K562 (cell line): ENCODE measurements at places on chromosomes 3 and 15.

DNA sequence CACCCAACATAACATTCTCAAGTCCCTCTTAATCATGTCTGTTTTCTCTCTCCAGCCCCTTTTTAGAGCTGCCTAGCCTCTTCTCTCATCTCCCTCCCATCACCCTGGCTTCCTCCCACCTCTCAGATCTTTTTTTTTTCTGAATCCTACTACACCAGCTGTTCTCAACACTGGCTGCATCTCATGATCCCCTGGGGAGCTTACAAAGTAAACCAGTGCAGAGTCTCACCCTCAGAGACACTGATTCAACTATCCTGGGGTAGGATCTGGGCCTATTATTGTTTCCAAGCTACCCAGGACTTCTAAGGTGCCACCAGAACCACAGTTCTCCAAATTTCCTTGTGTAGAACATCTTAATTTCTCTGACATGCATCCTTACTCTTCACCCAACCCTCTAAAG lies 50.3 kb upstream of the ACAN start:
- DNase-seq: no peak

DNA sequence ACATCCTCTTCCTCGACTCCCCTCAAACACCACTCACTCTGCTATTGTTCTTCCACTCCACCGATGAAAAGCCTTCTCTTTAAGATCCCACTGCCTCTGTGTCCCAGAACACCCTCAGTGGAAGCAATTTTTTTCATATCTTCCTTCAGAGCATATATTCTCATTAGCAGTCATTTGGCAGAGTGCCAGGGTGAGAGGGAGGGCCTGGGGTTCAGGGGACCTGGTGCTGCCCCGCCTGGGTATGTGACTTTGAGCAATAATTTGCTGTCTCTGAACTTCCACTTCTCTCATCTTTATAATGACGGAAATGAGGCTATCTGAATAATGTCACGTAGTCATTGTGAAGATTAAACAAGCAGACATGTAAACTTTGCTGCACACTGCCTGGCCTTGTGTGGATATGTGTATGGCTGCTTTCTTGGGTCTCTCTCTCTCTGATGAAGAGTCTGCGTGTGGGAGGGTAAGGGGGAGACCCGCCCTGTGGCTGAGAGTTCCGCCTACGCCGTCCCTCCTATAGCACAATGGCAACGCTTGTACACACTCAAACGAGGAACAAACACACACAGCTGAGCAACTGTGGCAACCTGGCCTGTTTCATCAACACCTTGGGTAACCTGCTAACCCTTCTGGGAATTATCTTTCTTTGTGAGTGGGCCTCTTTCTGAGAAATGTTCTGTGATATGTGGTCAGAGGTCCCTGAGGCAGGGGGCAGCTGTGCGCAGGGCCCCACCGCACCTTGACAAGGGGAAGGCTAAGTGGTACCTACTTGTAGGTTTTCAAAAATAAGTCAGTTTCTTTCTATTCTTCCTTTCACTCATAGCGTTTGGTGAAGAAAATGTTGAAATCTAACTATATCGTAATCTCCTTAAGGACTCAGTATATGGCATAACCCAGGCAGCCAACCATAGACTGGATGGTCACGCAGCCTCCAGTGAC lies 369.8 kb downstream of the SV2B start:
- peak; percentile 44 for DNase-seq

DNA sequence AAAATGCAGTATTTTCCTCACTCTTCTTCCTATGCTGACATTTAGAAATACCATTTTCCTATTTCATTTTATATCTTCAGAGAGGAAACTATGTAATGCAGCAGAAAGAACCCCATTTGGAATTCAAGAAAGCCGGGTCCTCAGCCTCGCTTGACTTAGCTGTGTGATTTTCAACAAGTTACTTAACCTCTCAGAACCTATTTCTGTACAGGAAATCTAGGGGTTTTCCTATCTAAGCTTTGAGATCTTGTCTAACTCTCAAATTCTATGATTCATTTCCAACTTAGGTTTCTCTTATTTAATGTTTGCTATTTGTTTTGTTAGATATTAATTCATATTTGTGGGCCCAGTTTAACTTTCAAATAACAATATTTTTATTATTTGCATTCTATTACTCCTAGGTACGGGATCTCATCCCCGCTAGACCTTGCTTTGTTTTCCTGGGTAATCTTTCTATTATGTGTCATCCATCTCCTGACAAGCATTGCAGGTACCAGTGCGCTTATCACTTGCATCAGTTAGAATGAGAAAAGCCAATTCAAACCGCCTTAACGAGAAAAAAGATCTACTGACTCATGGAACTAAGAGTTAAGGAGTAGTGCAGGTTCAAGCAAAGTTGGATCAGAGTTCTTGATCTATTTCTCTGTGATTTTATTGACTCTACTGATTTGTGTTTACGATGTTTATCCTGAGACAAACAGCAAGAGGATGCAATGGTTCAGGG lies 70.6 kb upstream of the BHLHE40 start:
- no peak for DNase-seq

DNA sequence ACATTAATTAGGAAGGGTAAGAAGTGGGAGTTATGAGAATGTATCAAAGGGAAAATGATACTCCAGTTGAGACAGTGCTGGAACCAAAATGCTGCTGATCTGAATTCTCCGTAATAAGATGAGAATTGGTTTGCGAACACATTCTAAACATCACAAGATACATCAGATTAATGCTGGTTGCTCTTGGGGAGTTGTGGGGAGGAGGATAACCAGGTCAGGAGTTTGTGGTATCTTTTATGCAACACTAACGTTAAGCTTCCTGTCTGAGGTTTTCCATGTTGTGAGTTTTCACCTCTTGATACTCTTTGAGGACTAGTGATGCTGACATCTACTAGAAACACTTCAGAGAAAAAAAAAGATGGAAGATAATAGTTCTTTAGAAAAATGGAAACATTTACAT lies 47.2 kb downstream of the PPARG start:
- no peak for DNase-seq

DNA sequence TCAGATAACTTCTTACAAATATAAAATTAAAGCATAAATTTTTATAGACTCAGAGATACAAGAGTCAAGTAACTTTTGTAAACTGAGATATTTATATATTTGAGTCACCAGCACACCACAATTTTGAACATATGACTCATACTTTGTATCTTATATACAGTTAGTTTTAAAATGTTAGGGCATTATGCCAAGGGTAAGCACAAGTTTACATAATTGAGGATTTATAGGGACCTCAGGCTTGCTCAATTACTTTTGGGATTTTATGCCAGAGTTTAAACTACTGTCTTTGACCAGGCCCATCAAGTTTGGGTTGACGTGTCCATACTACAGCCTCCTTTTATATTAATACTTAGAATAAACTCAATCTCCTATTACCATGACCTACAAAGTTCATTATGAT lies 7.4 kb upstream of the FGF7 start:
- DNase-seq: no peak

GRCh38 chr3:124498891-124499290 lies 231.4 kb upstream of the UMPS start:
- no peak for DNase-seq
